NCI-H2107 (cell line): ENCODE measurements at places on chromosomes 1 and 21.
A peak's percentile ranks its signal among the peaks of the same experiment; 100 is the strongest.

DNA sequence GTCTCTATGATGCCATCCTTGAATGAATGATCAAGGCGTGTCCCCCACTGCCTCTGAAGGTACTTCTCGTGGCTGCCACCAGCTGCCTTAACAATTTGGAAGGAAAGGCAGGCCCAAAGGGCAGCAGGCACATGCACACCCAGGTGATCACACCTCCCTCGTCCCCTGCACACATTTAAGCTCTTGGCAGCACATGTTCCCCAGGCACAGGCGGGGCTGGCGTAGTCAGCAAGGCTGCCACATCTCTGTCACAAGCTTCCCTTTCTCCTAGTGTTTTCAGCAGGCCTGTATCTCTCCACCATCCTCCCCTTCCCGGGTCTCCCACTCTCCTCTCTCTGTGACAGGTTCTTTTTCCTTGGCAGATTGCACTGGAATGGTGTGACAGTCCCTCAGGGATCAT lies 111.9 kb downstream of the CACNA1E start:
- DNase-seq, result no peak

- DNase-seq, result no peak
These were observed 657.9 kb downstream of the AJAP1 start for GRCh38 chr1:5312293-5312674.

DNA sequence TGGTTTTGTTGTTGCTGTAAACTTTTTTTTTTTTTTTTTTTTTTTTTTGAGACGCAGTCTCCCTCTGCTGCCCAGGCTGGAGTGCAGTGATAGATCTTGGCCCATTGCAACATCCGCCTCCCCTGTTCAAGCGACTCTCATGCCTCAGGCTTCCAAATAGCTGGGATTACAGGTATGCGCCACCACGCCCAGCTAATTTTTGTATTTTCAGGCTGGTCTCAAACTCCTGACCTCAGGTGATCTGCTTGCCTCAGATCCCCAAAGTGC lies 78.9 kb upstream of the SLC45A1 start:
- DNase-seq, result no peak

- DNase-seq, result peak; percentile 94
These were observed 27.4 kb upstream of the CTPS1 start for GRCh38 chr1:40951943-40952743.

DNA sequence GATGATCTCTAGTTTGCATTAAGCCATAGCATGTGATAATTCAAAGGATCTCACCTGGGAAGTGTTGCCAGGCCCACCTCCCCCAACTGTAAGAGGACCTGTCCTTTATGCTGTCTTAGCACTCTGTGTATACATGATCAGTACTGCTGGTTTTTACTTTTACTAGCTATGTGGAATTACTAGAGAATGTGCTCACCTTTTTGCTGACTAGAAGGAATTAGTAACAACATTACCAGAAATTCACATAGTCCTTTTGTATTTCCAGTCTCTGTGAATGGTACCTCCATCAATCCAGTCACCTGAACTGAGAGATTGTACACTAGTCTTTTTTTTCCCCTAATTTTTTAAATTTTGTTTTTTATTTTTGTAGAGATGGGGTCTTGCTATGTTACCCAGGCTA lies 46.6 kb downstream of the EEIG2 start:
- no peak for DNase-seq

- no peak for DNase-seq
These were observed 2.2 kb downstream of the CAMK1G start for GRCh38 chr1:209585672-209586071.

- no peak for DNase-seq
These were observed 216.4 kb downstream of the LTN1 start for GRCh38 chr21:28776251-28776650.

DNA sequence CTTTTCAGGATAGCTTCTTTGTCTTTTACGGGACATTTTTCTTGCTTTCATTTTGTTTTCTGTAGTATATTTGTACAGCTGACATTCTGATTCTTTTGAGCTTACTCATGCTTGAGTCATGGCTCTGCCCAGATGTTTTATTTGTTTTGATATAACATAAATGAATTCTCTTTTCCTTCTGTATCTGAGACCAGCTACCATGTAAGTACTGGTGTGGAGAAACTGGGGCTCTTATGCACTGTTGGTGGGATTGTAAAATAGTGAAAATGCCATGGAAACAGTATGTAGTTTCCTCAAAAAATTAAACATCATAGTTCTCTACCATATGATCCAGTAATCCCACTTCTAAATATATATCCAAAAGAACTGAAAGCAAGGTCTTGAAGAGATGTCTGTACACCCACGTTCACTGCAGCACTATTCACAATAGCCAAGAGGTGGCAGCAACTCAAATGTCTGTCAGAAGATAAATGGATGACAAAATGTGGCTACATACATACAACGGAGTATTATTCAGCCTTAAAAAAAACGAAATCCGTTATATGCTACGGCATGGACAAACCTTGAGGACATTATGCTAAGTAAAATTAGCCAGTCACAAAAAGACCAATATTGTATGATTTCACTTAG lies 61.4 kb downstream of the EIF2B3 start:
- DNase-seq, result no peak
